ENCODE measurements at places on chromosomes 2 and 18.

GRCh38 chr2:53575721-53576124 is 191.9 kb upstream of the CHAC2 start:
- no peak for DNase-seq

GRCh38 chr18:33924576-33924975 is 300.1 kb downstream of the NOL4 start:
- no peak for DNase-seq

DNA sequence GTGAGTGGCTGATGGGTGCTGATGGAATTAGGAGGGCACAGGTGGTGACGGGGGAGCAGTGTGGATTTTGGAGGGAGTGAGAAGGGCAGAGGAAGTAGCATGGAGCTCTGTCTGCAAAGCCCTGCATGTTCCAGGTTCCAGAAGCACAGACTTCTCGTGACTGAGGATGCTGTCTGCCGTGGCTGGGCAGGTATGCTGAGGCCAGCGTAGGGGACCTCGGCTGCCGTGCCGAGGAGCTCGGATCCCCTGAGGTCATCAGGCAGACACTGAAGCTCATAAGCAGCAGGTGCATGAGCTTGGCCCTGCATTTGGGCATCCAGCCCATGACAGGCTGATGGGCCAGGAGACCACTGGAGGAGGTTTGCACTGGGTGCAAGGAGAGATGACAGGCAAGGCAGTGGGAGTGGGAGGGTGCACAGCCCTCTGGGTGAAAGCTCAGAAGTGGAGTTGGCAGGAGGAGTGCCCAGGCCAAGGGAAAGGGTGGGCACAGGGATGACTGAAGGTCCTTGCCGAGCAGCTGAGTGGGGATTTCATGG is 215.3 kb downstream of the SH3RF3 start:
- DNase-seq = no peak

DNA sequence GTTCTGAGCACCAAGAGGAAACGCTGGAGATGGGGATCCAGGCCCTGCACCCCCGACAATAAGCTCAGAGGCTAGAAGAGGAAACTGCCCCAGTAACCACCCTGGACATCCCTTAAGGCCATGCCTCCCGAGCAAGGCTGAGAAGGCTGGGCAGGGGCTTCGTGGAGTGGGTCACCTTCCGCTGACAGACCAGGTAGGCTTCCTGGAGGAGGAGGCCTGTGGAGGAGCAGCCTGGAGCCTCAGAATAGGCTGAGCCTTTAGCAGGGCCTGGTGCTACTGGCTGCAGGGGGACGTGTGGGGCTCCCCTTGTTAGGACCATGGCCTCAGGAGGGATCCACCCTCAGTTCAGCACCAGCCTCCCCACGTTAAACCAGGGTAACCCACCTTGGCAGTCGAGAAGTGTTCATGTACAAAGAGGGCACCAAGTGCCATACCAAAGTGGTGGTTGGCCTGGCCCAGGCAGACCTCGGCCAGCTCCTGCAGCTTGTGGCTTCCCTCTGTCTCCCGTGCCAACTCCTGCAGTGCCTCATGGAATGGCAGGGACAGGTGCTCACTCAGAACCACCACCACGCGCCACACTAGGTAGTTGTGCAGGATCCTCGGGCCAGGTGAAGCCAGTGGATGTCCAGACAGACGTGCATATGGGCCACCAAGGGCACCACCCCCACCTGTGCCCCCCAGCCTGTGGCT is 28.5 kb upstream of the ALPP start:
- no peak for DNase-seq

- no peak for DNase-seq
Observed at GRCh38 chr2:240467149-240467642, 31.7 kb downstream of the GPC1 start.

DNA sequence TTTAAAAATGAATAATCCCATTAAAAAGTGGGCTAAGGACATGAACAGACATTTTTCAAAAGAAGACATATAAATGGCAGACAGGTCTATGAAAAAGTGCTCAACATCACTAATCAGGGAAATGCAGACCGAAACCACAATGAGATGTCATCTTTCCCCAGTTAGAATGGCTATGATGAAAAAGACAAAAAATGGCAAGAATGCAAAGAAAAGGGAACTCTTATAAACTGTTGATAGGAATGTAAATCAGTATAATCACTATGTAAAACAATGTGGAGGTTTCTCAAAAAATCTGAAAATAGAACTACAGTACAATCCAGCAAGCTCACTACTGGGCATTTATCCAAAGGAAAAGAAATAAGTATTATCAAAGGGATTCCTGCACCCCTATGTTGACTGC is 169.2 kb downstream of the METTL4 start:
- DNase-seq = no peak

GRCh38 chr2:121830809-121831208 is 75.4 kb downstream of the TSN start:
- DNase-seq = no peak

DNA sequence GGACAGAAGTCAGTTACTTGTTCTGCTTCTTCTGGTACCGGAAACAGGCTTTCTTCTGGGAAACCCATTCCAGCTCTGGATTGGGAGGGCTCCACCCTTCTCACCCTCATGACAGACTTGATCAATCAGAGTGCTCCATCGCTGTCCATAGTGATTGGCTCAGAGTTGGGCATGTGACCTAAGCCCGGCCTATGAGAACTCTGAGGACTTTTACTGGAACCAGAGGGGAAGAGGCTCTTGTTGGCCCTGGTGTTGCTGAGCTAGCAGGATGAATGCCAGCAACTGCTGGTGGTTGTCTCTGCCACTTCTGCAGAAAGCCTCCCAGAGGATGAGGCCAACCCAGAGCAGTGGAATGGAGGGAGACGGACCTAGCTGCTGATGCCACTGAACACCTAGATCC is 33.3 kb downstream of the TMEM37 start:
- DNase-seq = no peak

GRCh38 chr2:104004821-104005220 is 849.1 kb upstream of the POU3F3 start:
- DNase-seq = no peak

DNA sequence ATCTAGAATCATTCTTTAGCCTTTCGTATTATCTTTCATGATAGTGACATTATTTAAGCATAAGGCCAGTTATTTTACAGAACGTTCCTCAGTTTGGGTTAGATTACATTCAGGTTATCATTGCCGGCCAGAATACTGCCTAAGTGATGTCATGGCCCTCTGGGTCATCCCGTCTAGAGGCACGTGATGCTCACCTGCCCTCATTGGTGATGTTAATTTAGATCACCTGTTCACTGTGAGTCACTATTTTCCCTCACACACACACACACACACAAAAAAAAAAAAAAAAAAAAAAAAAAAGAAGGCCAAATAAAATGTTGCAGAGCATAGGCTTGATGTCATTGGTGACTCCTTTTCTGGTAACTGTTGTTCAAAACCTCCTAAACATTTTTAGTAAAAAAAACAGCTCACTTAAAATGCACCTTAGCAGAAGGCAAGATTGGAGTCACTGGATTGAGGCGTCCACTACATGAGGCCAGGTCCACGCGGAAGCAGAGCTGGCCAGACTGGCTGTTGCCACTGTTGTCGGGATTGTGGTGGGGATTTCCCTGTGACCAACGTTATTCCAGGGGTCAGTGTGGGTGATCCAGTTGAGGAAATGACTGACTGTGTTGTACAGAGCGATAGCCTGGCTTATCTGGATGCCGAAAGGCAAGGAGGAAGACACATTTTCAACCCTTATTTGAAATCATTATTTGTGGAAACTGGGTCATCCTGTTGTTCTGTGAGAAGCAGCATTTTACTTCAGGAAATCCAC is 52.1 kb upstream of the CNGA3 start:
- DNase-seq = no peak

- no peak for DNase-seq
Observed at GRCh38 chr2:191526536-191526935, 151.4 kb upstream of the NABP1 start.

DNA sequence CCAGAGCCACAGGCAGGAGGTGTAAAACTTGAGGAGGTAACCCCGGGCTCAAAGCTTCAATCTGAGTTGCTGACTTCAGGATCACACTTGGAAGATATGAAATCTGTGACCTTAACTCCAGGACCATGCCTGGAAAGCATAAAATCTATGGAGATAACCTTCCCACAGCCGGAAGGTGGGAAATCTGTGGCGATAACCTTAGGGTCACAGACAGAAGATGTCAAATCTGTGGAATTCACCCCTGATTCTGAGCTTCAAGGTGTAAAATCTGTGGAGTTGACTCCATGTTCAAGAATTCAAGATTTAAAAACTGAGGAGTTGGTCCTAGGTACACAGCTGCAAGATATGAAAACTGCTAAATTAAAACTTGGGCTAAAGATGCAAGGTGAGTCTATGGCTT is 11.6 kb upstream of the ZNF512 start:
- no peak for DNase-seq

DNA sequence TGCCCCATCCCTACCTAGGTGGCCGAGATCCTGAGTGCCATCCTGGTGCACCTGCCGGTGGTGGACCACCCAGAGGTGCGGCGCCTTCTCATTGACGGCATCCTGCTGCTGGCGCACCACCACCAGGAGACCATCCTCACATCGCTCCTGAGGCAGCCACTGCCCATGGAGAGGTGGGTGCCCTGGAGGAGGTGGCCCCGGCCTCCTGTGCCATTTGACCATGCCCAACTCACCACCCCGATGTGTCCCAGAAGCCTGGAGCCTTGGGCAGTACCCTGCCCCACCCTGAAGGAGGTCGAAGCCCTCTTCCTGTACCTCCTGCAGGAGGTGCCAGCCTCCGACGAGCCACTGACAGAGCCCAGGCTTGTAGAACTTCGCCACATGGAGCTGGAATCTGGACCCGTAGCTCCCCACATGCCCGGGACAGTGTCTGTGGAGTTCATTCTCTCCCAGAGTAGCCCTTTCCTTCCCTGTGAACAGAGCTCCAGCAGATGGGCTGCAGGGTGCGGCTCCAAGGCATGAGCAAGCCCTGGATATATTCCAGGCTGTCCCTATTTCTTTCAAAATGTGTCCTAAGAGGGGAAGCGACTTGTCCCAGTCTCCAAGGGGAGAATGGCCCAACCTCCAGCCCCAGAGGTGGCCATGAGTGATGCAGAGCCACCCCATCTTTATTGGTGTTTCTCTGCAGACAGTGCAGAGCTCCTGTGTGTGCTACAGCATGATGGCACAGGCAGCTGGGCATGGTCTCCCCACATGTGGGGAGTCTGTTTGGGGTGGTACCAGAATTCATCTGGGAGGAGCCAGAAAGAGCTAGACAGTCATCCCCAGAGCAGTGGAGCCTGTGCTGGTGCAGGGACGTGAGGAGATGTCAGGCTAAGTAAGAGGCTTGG is 34.2 kb downstream of the HJURP start:
- DNase-seq = no peak

- no peak for DNase-seq
Observed at GRCh38 chr2:189681903-189682302, 7.4 kb downstream of the ANKAR start.

GRCh38 chr18:12770469-12771219 is 67.8 kb downstream of the PSMG2 start:
- DNase-seq = no peak

DNA sequence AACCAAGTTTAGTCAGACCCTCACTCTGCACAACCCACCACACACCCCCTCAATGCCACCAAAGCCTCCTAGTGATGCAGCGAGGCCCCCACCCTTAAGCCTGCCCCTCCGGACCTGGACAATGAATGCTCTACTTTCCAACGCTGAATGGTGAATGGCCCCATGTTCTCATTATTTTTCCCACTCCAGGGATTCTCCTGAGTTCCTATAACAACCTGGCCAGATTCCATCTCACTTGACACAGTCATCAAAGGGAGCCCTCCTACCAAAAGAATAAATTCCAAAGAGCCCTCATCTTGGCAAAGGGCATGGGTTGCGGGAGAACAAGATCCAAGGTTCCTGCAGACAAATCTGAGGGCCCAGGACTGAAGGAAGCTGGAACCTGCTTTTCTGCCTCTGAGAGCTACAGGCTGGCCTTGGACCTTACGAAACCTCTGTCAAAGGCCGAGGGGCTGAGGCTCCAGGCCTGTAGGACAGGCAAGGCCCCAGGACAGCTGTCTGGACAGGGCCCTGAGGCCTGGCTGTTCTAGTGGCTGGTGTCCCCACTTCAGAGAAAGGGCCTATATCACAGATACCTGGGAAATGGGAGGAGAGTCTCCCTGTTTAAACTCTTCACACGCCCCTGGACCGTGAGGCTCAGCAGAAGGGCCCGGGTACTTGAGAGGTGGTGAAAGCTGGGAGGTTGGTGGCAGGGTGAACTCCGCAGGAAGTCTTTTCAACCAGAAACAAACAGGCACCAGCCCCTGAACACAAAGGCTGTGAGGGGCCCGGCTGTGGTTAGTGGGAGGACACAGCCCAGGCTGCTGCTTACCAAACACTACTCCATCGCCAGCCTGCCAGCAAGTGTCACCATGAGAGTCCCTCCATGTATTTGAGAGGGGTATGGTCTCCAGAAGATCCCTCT is 27.3 kb downstream of the SFXN5 start:
- no peak for DNase-seq

DNA sequence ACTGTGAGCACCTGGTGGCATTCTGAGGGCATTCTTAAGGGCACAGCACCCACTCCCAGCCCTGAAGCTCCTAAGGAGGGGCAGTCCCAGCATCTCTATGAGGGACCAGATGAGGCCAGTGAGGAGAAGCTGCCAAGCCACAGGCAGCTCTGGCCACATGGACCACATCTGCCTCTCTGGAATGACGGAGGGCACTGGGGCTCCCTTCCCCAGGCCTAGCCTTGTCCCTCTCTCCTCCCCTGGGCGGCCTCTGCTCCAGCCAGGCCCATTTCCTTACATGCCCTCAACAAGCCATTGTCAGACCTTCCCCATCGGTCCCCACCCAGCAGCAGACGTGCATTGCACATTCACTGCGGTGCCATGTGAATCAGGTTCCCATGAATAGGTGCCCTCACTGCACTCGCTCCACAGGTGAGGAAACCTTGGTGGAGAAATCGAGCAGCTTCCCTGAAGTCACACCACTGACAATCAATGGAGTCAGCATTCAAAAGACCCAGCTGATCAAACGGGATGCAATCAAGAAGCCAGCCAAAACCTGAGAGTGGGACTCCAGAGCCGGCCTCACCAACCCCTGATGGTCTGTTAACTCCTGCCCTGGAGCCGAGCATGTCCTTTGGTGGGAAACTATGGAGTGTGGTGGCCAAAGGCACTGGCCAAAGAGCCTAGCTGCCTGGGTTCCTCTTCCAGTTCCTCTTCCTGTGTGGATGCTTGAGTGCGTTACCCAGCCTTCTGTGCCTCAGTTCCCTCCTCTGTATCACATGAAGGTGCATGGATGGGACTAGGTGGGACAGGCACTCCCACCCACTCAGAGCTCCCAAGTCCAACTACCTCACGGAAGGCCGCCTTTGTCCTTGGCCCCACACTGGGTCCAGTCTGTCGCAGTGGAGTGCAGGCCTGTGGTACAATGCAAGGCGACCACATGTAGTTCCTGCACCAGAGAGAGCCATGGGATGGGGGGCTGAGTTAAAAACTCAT is 147.3 kb downstream of the ZFP36L2 start:
- no peak for DNase-seq

DNA sequence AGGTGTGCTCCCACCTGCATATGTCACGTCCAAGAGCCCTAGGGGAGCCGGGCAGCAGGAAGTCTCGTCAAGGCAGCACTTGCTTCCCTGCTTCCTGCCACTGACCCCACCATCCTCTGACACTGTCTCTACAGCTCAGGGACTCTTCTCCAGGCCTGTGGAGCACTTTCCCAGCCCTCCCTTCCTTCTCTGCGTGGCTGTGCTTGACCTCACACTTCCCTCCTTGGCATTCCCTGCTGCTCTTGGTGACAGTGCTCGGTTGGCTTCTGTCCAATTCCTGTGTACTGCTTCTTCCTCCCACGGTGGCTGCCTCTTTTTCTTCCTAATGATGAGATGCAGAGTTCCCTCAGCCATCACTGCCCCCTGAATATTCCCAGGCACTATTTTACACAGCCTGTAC is 2.8 kb downstream of the CIDEA start:
- no peak for DNase-seq

Measured in hematopoietic multipotent progenitor cell (in vitro differentiated cells).